HEK293T (cell line): ENCODE measurements at places on chromosomes 16 and 17.

DNA sequence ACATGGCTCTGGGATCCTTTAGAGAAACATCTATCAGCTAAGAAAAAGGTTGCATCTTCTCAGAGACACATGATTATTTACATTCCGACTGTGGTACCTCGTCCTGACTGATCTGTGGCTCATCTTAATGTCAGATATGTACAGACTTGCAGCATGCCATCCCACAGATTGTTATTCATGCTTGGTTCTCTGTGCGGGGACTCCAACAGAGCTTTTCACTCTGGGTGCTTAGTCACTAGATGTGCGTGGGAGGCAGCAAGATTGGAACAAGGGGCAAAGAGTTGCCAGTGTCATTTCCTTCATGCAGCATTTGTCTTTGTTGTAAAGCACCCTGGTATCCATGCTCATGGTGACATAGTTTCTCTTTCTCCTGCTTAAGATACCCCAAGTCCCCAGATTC lies 179.1 kb upstream of the CACNG5 start:
- no peak for DNase-seq

DNA sequence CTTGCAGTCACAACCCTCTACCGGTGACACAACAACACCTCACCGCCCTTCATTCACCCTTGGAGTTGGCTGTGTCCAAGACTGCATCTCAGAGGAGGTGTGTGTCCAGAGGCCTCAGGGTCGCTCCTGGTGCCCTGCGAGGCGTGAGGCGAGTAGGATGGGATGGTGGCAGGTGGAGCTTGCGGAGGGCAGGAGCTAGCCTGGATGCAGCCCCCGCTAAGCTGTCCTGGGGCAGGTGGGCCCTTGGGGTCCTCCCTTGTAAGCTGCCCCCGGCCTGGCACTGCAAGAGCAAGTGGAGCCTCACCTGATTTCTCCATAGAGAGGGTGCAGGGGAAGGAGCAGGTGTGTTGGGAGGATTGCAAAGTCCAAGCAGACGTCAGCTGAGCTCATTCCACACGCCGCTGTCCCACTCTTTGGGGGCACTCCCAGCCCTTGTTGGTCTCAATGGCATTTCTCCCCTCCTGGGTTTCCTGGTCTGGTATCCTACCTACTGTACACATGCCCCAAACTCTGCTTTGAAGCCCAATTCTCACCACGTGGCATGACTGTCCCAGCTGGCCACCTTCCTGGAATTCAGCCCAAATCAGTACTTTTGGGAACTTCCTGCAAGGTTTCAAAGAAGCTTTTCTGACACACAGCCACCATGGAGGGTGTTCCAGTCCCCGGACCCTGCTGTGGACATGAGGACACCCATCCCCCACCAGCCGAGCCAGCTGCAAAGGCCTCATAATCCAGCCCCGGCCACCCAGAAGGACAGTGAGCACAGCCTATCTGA lies 18.1 kb upstream of the ICAM2 start:
- no peak for DNase-seq

- no peak for DNase-seq
Observed at GRCh38 chr16:49410226-49410625, 36.6 kb downstream of the C16orf78 start.

GRCh38 chr17:55673743-55674506 lies 48.7 kb downstream of the TMEM100 start:
- DNase-seq, result no peak

- DNase-seq, result no peak
Observed at GRCh38 chr17:17104494-17104893, 62.2 kb downstream of the MPRIP start.

- DNase-seq, result no peak
Observed at GRCh38 chr16:57469046-57469445, 6.6 kb downstream of the POLR2C start.
